Mesothelial cell of epicardium (in vitro differentiated cells): ENCODE measurements at places on chromosomes 6 and 20. TPM values are rescaled to one million over a fixed set of nuclear protein-coding genes. Genes with fewer than 3 reads are reported as not detected.

DNA sequence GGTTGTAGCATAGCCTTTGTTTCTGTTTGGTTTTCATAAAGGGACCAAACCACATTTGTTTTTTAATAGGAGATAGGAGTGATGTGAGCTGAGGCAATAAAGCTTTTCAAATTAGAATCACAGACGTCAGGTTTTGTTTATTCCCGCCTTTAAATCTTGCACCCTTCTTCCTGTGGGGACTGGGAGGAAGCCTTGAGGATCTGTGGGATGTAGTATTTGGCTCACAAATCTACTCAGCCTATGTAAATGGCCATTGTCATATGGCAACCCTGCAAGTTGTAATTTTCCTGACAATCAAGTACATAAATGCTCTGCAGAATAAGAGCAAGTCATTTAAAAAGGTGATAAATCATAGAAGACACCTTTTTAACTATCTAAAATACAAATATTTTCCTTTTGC is 110.4 kb downstream of the ADGRG6 start:
- DNase-seq = no peak

GRCh38 chr6:166046226-166046625 is 121.4 kb downstream of the TBXT start:
- DNase-seq = no peak

GRCh38 chr20:43843096-43843964 is 71.3 kb upstream of the TOX2 start:
- DNase-seq = no peak

DNA sequence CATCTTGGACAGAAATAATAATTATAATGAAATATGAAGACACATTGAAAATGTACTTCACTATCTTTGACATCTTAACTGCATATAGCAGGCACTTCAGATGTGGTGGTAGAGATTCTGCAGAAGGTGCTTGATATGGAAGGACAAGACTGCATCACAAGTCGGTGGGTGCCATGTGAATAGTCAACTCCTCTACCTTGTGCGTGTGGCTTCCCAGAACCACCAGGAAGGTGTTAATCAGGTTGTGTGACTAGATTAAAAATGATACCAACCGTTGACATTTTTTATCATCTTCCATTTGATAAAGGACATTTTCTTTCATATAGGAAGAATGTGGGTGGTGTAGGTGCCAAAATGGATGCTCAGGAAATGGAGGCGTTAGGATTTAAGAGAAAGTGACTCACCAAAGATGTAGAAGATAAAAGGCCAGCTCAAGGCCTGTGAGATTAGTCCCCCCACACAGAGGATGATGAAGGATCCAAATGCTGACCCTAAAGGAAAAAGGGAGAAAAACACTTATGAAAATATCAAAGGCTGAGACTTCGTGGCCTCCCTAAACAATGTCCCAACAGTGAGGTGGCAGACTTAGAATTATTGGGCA is 12.3 kb downstream of the SLC17A2 start:
- DNase-seq = no peak

- DNase-seq = no peak
These were observed 125.2 kb upstream of the RALGAPA2 start for GRCh38 chr20:20837574-20838021.

- no peak for DNase-seq
These were observed 160.2 kb upstream of the STXBP5 start for GRCh38 chr6:147043994-147044477.

DNA sequence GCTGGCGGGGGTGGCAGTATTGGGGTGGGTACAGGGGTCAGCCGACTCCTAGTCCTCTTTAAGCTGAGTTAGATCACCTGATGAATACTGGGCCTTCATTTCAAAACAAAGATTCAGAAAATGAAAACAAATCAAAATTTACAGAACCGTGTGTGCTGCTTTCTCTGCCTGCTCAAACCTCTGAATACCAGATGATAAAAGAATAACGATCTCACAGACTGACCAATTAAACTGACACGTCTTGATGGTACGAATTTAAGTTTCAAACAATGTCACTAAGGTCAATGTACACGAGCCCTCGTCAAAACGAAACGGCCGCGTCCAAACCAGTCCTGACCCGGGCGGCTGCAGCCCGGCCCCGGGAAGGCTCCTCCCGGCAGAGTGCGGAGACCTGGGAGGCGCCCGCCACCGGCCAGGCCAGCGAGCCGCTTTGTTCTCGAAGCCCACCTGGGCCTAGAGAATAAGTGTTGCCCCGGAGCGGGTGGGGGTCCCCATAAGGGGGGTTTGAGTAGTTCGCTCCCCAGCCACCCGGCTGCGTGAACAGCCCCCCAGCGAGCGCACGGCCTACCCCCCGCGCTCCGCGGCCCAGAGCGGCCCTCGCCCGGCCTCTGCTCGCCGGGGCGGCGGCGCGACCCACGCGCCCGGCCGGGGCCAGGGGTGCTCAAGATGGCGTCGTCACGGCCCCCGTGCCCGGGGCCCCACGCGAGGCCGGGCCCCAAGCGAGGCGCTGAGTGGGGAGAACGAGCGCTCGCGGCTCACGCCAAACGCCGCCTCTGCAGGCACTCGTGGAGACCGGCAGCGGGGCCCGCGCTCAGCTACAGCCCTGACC is 728 bp downstream of the PSMA7 start:
- no peak for DNase-seq

- no peak for DNase-seq
These were observed 306.3 kb upstream of the IRAK1BP1 start for GRCh38 chr6:78561015-78561414.

GRCh38 chr20:6718662-6719368 is 48.7 kb upstream of the BMP2 start:
- no peak for DNase-seq

GRCh38 chr6:154592199-154592860 is 81.8 kb upstream of the CNKSR3 start:
- DNase-seq = no peak

DNA sequence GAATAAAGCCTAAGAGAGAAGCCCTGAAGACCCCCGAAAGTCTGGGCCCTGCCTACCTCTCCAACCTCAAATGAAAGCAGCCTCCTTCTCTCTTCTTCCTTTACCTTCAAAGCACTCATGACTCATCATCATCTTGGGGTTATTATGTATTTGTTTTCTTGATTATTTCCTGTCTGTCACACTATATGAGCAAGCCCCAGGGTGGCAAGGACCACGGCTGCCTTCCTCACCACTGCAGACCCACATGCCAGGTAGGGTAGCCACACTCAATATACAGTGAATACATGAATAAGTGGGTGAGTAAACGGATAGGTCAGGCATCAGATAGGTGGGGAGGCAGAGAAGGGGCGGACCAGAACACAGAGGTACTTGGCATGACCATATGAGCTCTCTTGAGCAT is 8.8 kb downstream of the WFDC3 start:
- DNase-seq = no peak

- DNase-seq = no peak
These were observed 240.5 kb downstream of the FARS2 start for GRCh38 chr6:5501837-5502236.

MLN gene
- total RNA-seq = not detected in 3 replicates

HLA-DRA gene
- not detected in 3 replicates for total RNA-seq

SLC4A11 gene
- 1.0 to 2.5 TPM (median 1.9 TPM) in 3 replicates for total RNA-seq

TBP gene
- 20.9 to 24.1 TPM (median 23.5 TPM) in 3 replicates for total RNA-seq

ENPP5 gene
- 7.4 to 8.7 TPM (median 7.7 TPM) in 3 replicates for total RNA-seq

SLC17A2 gene
- total RNA-seq = not detected in 3 replicates

TCP11 gene
- 0.20 to 0.24 TPM (median 0.20 TPM) in 3 replicates for total RNA-seq

KCNK5 gene
- total RNA-seq = 2.5 to 2.9 TPM (median 2.7 TPM) in 3 replicates

ECT2L gene
- total RNA-seq = 0.14 to 0.40 TPM (median 0.40 TPM) in 3 replicates
